ENCODE measurements at places on chromosomes 5 and 9. TPM values are rescaled to one million over a fixed set of nuclear protein-coding genes. Genes with fewer than 3 reads are reported as not detected.

- H3K4me3 ChIP-seq: no peak overlapping the region
- no peaks in the 10 kb centered on the region for H3K4me1 ChIP-seq
- H3K36me3 ChIP-seq: no peaks in the 10 kb centered on the region
- H3K27me3 ChIP-seq: no peaks in the 10 kb centered on the region
- DNase-seq: no peak
These were observed 117.9 kb upstream of the CDH18 start for GRCh38 chr5:20105915-20106314.

DNA sequence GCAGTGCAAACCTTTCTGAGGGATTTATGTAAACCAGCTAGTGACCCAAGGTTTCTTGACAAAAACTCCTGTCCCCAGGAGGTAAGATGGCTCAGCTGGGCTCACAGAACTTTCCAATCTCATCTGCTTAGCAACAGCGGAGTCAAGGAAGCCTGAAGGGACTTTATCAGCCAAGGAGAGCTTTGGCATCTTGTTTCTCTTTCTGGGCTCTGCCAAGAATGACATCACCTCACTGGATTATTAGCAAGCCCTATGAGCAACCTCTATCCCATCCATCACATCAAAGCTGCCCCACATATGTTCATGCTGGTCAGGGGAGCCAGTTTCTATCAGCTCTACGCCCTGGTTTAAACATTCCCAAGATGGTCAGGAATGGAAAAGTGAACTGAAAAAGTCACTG, 461.3 kb downstream of the ENC1 start:
- no peaks in the 10 kb centered on the region for H3K4me1 ChIP-seq
- H3K27me3 ChIP-seq: no peaks in the 10 kb centered on the region
- no peak overlapping the region for H3K27ac ChIP-seq
- H3K4me3 ChIP-seq: no peak overlapping the region
- H3K36me3 ChIP-seq: no peaks in the 10 kb centered on the region
- DNase-seq: no peak

- H3K36me3 ChIP-seq: no peaks in the 10 kb centered on the region
- H3K4me3 ChIP-seq: no peak overlapping the region
- DNase-seq: no peak
These were observed 122.9 kb downstream of the BASP1 start for GRCh38 chr5:17340379-17340778.

DNA sequence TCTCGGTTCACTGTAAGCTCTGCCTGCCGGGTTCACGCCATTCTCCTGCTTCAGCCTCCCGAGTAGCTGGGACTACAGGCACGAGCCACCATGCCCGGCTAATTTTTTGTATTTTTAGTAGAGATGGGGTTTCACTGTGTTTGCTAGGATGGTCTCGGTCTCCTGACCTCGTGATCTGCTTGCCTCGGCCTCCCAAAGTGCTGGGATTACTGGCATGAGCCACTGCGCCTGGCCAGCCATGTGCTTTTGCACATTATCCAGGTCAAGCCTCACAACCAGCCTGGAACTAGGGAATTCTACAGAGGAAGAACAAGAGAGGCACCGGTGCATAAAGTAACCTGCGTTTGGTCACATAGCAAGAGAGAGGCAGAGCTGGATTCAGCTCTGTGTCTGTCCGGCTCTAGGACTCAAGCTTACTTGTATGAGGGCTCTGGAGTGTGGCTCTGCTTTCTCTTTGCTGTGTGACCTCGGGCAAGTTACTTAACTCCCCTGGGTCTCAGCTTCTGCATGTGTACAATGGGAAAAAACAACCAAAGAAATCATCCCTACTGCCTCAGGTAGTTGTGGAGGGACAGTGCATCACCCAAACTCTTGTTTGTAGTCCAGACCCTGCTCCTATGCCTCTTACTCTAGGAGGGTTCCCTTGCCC, 6.3 kb downstream of the FGF18 start:
- H3K4me3 ChIP-seq: no peak overlapping the region
- peaks cover 21% of the 10 kb centered on the region for H3K4me1 ChIP-seq
- H3K36me3 ChIP-seq: no peaks in the 10 kb centered on the region
- no peak overlapping the region for H3K27ac ChIP-seq
- peaks cover 25% of the 10 kb centered on the region for H3K27me3 ChIP-seq

Gene CEL
- total RNA-seq: 1.0 TPM

DNA sequence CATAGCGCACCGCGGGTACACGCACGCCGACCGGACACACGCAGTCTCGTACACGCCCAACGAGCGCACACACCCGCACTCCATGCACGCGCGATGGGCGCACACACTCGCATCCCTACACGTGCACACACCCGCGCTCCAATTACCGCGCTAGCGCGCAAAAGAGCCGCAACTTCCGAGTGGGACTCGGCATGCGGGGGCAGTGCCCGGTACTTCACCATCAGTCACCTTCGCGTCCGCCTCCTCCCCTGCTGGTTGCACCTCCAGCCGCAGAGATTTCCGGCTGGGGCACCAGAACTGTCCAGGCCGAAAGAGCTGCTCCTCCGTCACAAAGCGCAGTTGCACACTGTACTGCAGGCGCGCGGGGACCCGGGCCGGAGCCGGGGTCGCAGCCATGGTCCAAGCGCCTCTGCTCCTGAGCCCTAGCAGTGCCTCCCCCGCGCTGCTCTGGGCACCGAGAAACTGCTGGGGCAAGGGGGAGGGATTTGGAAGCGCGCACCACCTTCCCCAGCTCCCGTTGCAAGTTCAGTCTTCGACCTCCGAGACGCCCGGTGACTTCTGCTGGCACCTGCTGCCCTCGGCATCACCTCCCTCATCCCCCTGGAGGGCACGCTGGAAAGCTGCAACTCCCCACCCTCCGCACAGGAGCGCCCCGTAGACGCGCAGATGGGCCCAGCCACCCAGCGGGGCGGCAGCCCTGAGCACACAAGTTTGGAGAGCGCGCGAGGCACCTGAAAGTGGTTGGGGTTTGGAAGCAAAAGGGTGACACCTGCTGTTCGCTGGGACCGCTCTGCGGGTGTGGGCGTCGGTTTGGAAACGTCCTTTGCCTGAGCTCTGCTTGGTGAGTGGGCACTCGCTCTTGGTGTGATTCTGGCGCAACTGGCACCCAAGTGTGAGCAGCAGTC, 337.4 kb upstream of the PUM3 start:
- no peak overlapping the region for H3K27ac ChIP-seq
- peaks cover 15% of the 10 kb centered on the region for H3K4me1 ChIP-seq

Gene PRLR
- 1.4 TPM for total RNA-seq

GRCh38 chr9:93155716-93156474, 21.8 kb upstream of the NINJ1 start:
- no peaks in the 10 kb centered on the region for H3K36me3 ChIP-seq
- DNase-seq: no peak
- H3K4me3 ChIP-seq: no peak overlapping the region
- no peaks in the 10 kb centered on the region for H3K4me1 ChIP-seq

- no peak overlapping the region for H3K27ac ChIP-seq
- H3K27me3 ChIP-seq: no peaks in the 10 kb centered on the region
- no peaks in the 10 kb centered on the region for H3K36me3 ChIP-seq
These were observed 233.6 kb downstream of the MARCHF11 start for GRCh38 chr5:15946026-15946425.

DNA sequence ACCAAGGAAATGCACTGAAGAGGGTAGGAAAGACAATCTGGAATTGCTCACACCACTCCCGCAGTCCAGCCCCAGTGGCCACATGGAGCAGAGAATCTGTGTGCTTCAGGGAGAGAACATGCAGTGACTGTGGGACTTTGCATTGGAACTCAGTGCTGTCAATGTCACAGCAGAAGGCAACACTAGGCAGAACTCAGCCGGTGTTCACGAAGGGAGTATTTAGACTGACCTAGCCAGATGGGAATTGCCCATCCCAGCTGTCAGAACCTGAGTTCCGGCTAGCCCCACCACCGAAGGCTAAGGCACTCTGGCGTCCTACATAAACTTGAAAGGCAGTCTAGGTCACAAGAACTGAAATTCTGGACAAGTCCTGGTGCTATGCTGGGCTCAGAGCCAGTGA, 139.0 kb downstream of the AGTPBP1 start:
- no peak for DNase-seq
- H3K4me1 ChIP-seq: 0 out of 2 replicates have a peak, but pooled peaks cover 3% of the 10 kb centered on the region
- H3K36me3 ChIP-seq: no peaks in the 10 kb centered on the region
- no peak overlapping the region for H3K27ac ChIP-seq
- H3K4me3 ChIP-seq: no peak overlapping the region
- H3K27me3 ChIP-seq: no peaks in the 10 kb centered on the region

Gene FAM153A
- not detected for total RNA-seq

GRCh38 chr9:126626926-126627233, 13.2 kb downstream of the LMX1B start:
- H3K27ac ChIP-seq: no peak overlapping the region
- no peak for DNase-seq
- H3K27me3 ChIP-seq: peaks cover 100% of the 10 kb centered on the region
- peak overlapping the region; percentile 58 for H3K4me3 ChIP-seq
- H3K36me3 ChIP-seq: no peaks in the 10 kb centered on the region

- H3K27me3 ChIP-seq: no peaks in the 10 kb centered on the region
- DNase-seq: peak; percentile 50
- H3K4me3 ChIP-seq: peak overlapping the region; percentile 82
- no peak overlapping the region for H3K27ac ChIP-seq
- peaks cover 64% of the 10 kb centered on the region for H3K4me1 ChIP-seq
- H3K36me3 ChIP-seq: no peaks in the 10 kb centered on the region
These were observed 1.0 kb downstream of the BASP1 start for GRCh38 chr5:17218353-17219005.

DNA sequence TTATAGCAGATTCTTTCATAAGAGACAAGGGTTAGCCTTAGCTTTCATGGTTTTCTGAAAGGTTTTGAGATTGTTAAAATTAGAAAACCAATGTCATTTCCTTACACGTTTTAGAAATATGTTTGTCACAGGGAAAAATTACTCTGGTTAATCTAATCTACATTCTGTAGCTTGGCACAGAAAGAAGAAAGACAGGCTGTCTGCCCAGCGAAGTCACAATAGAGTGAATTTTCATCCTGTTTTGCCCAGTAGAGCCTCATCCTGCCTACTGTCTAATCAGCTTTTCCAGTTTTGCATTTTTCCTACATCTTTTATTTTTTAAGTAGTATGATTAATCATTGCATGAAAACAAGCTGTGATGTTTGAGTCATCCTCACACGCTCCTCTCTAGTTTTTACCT, 688.8 kb downstream of the MTRR start:
- no peaks in the 10 kb centered on the region for H3K4me1 ChIP-seq
- H3K36me3 ChIP-seq: no peaks in the 10 kb centered on the region
- no peak overlapping the region for H3K27ac ChIP-seq
- no peak overlapping the region for H3K4me3 ChIP-seq

GRCh38 chr5:180338001-180338707, 15.0 kb downstream of the GFPT2 start:
- no peak for DNase-seq
- H3K4me3 ChIP-seq: no peak overlapping the region
- no peaks in the 10 kb centered on the region for H3K27me3 ChIP-seq
- H3K36me3 ChIP-seq: peaks cover 45% of the 10 kb centered on the region
